Hypothalamus (tissue), 51 donors: ENCODE measurements at places on chromosomes 6 and 20.

DNA sequence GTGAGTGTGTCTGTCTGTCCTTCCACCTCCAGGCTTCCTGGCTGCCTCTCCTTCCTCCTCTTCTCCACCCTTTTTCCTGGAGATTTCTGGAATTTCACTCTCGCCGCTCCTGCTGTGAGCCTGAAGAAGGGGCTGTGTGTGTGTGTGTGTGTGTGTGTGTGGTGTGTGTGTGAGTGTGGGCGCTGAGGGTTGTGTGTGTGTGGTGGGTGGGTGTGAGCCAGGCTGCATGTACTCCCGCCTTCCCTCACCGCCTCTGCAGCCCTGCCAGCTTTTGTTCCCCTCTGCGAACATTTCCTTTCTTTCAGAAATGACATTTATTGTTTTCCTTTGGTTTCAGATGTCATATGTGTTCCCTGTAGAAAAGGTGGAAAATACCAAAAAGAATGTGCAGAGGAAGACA lies 76.0 kb downstream of the SRC start:
- no peak for DNase-seq

GRCh38 chr6:159282421-159282820 lies 113.2 kb downstream of the FNDC1 start:
- DNase-seq = no peak

DNA sequence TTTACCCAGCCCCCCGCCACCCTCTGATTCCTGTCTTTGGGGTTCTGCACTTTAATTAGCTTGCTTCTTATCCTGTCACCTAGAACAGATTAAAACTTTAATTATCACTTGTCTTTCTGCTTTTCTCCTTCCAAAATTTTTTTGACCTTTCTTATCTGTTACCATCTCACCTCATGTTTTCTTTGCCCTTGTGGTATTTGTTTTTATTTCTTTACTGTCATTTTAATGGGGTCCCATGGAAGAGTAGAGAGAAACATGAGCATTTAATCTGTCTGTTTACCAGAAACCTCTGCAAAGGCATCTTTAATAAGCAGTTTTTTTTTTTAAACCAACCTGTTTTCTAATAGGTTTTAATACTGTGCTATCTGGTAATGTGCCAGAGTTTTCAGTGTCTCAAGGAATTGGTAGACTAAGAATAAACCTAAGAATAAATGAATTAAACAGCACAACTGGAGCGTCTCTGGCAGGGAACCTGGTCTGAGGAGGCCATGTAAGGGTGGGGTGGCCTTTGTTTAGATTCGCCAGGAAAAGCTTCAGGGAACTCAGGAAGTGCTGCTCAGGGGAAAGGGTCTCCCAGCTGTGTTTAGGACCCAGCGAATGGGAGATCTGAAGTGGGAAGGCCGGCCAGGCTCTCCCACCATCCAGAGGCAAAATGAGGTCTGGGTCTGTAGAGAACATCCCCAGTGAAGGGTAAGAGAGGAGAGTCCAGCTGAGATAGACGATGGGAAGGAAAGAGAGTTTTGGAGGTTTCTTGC lies 69.8 kb downstream of the ARID1B start:
- DNase-seq = no peak

DNA sequence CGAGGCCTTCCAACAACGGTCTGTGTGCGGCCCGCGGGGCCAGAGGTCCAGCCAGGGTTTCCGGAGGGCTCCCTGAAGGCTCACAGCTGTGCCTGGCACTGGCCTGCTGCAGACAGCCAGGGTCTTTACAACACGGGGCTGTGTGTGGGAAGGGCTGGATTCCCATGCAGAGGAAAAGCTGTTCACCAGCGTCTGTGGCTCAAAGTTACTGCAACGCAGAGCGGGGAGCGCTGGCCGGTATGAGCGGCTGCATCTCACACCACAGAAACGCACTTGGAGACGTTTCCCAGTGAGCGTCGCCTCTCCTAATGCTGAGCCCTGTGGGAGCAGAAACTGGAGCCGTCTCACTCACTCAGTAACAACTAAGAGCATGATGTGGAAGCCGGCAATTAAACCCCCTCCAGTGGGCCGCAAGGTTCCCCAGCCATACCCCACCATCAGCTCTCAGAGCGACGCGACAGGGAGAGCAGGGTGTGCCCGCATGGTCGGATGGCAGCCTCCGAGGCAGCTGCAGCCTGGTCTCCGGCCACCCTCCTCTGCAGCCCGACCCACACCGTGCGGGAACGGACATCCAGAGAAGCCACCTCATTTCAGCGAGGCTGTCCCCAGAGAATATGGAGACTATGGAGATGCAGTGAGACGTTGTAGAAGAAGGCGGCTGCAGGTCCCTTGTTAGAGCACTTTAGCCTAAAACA lies 42.6 kb downstream of the DLL1 start:
- no peak for DNase-seq

- no peak for DNase-seq
Measured at GRCh38 chr6:6869094-6869493, 238.7 kb upstream of the RREB1 start.

- DNase-seq = no peak
Measured at GRCh38 chr6:71245265-71246049, 43.2 kb upstream of the OGFRL1 start.

DNA sequence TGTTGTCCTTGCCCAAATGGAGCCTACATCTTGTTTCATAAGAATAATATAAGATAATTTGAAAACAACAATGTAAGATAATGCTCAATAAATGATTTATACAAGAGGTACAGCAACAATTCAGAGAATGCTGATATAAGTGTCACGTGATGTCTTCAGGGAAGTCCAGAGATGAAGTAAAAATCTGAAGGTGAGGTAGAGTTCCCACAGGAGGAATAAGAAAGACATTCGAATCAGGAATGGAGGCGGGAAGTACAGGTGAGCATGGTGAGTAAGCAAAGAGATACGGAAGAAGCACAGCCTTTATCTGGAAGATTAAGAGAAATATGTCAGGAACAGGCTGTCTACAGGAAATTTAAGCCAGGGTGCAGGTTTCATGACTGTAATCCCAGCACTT lies 165.9 kb upstream of the MARCKS start:
- DNase-seq = no peak

DNA sequence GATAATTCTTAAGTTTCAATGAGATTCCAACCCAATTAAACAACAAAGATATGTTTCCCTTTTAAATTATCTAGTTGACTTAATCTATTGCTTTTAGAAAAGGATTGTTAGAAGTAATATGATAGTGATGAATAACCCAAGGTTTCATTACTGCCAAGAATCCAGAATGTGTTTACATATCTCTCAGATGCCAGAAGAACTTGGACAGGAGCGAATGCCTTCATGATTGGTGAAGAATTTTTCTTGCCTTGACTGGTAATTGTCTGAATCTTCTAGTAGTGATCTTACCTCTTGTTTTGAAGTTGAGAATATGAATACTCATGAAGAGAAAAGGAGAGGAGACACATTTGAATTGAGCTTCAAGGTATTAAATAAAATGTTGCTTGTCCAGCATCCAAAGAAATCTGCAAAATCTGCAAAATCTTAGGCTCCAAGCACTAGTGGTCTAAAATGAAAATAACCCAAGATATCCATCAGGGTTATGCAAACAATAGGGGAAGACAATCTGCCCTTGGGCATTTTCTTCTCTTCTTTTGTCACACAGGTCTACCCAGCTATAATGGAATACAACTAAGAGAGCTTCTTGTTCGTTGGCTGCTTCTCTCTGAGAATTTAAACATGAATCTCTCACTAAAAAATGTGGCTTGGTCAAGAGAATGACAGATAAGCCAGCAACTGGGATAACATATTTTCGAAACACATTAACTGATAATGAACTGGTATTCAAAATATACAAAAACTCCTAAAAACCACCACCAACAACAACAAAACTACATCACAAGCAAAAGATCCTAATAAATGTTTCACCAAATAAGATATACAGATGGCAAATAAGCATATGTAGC lies 928.9 kb downstream of the EYS start:
- DNase-seq = no peak

DNA sequence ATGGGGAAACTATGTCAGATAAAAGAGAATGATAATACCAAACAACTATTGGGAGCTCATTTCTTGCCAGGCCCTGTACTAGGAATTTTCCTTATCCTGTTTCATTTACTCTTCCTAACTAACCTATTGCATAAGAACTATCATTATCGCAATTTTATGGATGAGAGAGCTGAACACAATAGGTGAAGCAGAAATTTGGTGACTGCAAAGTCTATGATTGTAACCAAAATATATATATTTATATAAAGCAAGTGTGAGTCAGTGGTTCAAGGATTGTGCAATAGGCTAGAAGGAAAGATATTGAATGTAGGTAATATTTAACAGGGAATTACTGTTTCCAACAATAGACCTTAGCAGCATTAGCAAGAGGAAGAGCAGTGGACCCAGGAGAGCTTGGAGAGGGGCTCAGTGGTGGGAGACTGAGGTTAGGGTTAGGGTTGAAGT lies 181.1 kb upstream of the TENT5A start:
- no peak for DNase-seq

DNA sequence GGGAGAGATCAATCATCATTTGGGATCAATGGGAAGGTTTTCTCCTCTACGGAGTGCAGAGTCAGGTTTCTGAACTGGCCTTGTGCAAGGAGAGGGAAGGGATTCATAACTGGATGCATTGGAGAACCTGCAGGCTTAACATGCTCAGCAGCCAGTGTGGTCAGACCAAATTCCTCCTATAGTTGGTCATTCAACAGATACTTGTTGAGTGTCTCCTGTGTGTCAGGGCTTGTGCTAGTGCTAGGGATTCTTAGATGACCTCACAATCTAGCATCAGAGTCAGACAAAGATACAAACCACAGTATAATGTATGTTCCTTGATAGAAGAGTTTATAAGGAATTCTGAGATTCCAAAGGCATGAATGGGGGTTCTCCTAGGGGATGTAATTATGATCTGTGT lies 23.9 kb downstream of the RALY start:
- DNase-seq = no peak

GRCh38 chr20:60407011-60407771 lies 449.0 kb downstream of the CDH26 start:
- no peak for DNase-seq

DNA sequence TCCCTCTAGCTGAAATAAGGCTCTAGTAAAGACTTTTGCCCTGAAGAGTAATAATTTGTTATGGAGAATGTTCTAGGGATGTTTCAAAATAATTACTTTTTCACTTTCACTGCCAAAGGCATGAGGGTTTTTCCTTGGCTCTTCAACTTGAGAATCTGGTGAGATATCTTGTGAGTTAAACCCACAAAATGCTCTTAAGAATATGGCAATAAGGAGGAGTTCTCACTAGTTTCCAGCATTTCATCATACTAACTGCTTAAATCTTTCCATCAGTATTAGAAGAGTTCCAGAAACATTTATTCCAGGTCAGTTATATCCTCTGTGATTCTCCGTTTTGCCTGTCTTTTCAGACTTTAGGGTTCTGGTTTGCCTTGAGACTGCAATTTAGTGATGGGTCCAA lies 785.6 kb upstream of the GJE1 start:
- no peak for DNase-seq

DNA sequence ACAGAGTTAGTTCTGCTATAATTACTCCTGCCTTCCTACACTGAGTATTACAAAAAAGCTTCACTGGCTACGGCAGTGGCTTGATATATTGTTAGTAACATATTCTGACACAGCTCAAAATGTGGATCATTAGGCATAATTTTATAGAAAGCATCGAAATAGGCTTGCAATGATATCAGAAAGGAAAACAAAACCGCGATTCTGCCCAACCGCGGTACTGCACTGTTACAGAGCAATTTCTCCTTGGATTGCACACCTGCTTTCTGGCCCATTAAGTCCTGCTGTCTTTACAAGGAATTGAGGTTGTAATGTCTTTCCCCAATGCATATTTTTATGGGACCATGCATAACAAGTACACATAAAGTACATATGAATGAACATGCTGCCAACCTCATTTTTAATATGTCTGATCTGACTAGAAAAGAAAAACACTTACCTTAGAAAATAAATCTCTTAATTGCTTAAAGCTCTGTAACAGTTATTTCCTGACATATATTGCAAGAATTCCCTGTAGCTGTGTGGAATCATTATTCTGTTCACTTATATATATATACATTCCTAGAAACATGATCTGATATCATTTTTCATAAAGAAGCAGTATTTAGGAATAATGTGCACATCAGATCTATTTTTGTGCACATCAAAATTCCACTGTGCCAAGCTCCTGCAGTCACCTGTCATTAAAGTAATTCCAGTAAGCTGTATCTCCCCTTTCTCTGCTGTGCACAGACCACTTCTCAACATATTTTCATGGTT lies 763.9 kb downstream of the HACE1 start:
- DNase-seq = no peak

- no peak for DNase-seq
Measured at GRCh38 chr6:158835616-158836221, 16.6 kb upstream of the EZR start.

DNA sequence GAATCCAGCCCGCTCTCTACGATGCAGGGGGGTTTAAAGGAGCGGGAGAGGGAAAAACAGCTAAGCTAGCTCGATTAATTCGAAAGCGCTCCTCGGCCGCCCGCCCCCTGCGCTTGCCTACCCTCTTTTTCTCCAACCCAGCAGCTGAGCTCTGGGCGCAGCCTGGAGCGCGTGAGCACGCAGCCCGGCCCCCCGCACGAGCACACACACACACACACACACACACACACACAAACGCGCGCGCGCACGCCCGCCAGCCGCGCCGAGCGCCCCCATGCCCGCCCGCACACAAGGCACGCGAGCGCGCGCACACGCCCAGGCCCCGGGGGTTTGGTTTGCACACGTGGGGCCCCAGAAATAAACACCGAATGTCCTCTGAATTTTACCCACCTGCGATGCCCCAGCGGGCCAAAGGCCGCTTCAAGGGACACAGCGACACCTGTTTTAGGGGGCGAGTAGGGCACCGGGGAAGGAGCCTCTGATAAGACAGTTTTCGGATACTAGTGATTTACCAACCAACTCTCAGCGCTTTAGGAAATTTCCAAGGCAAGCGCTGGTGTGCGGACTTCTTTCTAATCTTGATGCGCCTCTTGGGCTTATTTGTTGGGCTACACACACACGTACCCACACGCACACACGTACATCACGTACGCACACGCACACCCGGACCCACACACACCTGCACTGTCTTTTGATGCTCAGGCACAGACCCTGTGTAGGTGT lies 802 bp upstream of the NRN1 start:
- DNase-seq = no peak

- DNase-seq = no peak
Measured at GRCh38 chr6:113149511-113149910, 707.6 kb upstream of the MARCKS start.

DNA sequence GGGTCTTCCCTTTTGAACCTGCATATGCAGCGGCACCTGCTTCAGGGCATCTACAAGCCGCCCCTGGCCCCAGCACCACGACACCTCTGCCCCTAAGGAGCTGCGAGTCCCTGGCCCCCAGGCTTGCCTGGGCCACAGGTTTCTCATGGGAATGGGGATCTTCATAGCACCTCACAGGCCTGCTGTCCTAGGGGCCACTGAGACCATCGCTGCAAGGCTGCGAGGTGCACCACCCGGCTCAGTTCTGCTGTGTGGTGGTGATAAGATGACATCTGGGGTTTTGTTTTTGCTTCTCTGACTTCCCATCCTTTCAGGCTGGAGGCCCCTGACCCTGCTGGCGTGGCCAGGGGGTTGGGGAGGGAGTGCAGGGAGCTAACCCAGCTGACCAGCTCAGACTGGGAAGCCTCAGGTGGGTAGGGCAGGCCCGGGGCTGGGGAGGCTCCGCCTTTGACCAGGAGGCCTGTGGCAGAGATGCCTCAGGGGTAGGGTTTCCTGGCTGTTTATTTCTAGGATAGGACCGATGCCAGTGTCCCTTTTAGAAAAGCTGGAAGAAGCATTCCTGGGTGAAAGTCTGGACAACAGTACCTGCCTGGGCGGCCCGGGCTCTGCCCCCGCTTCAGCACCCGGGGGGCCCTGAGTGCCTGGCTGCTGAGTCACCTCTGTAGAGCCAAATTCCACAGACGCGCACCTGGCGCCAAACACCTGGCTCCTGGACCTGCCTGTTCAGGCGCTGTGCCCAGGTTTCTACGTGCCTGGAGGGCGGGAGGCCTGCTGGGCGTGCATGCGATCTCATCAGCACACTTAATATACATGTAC lies 264.7 kb downstream of the DLL1 start:
- DNase-seq = no peak
